Activated T-helper 1 cell treated with anti-CD3 and anti-CD28 coated beads, Interleukin-2, amount 50 U/mL, for 16 hours (primary cell): ENCODE measurements at places on chromosomes 4 and X.

- DNase-seq = no peak
These were observed 263.8 kb downstream of the ARHGAP24 start for GRCh38 chr4:85738721-85739120.

GRCh38 chr4:174154215-174154854 lies 129.1 kb downstream of the FBXO8 start:
- no peak for DNase-seq

DNA sequence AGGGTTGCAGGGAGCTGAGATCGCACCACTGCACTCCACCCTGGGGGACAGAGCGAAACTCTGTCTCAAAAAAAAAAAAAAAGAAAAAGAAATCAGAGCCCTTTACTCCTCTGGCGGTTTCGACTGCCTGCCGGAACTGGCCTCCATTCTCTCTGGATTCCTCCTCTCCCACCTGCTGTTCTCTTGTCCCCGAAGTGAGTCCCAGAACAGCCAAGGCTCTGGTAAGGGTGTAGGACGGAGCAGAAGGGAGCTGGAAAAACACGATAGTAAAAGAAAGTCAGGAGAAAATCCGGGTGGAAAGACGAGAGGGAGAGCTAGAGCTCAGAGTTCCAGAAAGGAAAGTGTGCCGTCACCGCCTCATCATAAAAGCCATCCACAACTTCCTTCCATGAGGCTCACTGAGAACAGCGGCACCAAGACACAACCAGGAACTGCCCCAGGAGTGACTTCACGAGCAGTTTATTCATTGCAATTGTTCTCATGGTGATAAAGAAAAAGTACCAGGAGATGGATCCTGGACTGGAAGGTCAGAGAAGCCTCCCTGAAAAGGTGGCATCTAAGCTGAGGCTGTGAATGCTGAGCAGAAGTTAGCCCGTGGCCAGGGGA lies 12.3 kb downstream of the TLR3 start:
- DNase-seq = no peak

DNA sequence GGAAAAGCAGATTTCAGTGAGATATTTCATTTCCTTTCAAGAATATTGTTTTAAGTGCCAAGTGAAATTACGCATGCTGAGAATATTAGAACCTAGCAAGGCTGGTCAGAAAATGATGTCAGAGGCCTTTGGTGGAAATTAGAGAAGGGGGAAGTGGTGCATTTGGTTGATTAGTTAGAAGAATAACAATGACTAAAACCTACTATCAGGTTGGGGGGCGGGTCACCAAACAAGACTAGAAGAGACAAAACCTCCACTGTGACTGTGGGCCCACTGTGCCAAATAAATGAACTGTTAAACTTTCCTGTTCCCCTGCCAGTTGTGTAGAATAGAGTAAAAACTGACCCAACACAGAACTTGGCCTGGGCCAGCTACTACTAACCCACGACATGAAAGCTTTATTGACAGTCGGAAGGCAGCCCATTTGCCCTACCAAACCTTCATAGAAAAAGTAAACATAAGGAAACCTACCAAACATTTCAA lies 2.9 kb downstream of the RAPGEF2 start:
- DNase-seq = no peak

GRCh38 chr4:185122681-185123345 lies 20.3 kb upstream of the SLC25A4 start:
- DNase-seq = no peak

DNA sequence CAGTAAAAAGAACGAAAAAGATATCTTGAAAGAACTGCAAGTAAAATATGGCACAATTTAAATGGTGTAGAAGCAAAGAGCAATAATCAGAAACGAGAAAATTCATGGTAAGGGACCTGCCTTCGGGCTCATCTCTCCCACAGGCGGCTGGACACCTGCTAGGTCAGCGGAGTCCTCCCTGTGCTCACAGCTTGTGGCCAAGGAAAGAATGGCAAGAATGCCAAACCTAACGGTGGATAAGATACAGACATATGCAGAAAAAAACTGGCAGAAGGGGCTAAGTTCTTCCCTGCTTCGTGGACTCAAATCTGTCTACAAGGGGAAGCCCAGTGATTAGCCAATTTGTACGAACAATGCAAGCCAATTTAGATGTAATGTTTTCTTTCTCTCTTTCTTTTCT lies 152.1 kb upstream of the VCX start:
- no peak for DNase-seq

DNA sequence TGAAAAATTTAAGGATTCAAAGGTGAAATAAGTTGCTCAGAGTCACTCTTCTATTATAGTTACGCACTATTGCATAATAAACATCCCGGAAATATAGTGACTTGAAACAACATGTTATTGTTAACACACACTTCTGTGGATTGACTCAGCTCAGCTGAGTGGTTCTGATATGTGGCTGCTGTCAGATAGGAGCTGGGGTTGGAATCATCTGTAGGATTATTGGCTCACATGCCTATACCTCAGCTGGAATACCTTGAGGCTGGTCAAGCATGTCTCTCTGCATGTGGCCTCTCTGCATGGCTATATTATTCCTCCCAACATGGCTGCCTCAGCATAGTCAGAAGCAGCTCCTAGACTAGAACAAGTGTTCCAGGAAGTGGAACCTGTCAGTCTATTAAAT lies 486.7 kb upstream of the MAGEB2 start:
- DNase-seq = no peak

DNA sequence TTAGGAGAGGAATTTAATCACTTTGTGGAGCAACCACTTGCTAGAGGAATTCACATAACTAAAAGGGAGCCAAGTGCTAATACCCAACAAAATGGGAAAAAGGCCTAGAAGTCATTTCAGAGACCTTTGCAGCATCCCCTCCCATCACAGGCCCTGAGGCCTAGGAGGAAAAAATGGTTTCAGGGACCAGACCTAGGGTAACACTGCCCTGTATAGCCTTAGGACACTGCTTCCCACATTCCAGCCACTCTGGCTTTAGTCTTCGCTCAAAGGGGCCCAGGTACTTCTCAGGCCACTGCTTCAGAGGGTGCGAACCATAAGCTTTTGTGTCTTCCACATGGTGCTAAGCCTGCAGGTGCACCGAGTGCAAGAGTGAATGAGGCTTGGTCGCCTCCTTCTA lies 19.1 kb downstream of the SPANXN2 start:
- DNase-seq = no peak

GRCh38 chr4:23741681-23742191 lies 148.1 kb downstream of the PPARGC1A start:
- no peak for DNase-seq

DNA sequence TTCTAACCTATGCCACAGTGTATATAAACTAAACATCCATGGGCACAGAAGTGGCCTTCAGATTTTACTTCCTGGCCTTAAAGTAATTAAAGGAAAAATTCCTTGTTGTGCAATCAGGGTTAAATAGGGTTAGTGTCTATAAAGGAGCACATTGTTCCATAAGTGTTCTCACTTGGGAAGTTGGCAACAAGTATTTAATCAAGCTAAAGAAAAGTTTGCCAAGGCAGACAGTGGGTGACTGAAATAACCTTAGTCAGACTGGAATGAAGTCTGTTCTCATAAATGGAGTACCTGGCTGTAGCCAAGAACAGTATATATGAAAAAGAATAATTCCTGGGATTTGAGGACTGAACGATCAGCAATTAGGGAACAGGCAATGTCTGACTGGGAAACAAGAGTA lies 213.6 kb downstream of the HTR2C start:
- no peak for DNase-seq

DNA sequence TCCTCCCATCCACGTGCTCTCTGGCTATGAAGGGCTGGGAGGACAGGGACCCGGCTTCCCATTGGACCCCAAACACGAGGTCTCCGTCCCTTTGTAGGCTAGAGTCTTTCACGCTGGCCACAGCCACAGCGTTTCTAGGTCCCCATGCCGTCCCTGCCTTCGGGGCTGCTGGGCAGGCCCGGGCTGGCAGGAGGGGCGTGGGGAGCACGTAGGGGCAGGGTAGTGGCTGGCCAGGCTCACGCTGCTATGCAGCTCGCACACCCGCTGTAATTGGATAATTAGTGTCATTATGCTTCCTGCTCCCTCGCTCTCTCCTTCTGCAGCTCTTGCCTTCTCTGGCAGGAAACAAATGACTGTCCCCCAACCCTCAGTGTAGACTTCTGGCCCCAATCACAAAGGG lies 9.8 kb downstream of the ATP2B3 start:
- no peak for DNase-seq

GRCh38 chr4:23969635-23970145 lies 79.8 kb upstream of the PPARGC1A start:
- no peak for DNase-seq

GRCh38 chrX:10636337-10636736 lies 16.0 kb upstream of the MID1 start:
- DNase-seq = no peak

DNA sequence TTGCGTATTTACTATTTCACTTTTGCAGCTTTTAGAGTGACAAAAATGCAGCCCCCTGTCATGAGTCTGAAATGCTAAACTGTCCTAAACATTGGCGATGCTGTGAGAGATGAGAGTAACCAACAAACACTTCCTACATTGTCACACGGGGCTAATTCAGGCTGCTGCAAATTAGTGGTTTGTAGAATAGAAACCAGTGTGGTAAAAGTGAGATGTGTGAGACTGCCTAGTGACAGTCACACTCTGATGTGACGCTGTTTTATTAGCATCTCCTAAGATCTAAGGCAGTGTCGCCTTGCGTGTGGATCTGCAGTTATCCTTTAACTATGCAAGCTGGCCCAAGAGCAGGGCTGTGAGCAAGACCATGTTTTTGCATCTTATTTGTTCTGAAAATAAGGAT lies 800.2 kb upstream of the TENM3 start:
- no peak for DNase-seq

GRCh38 chr4:41758884-41759283 lies 10.4 kb upstream of the PHOX2B start:
- no peak for DNase-seq

DNA sequence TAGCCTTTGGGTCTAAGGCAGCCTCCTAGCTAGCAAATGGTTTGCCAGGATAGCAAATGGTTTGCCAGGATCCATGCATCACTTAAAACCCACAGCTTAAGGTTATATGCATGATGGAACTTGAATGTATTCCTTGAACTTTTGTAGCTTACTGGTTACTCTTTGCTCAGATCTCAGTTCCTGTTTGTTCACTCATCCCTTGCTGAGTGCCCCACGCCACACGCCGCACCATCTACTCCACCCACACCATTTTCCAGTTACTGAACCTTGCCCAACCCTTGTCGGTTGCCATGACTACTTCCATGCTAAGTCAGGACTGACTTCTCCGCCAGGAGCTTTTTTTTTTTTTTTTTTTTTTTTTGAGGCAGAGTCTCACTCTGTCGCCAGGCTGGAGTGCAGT lies 29.5 kb upstream of the XIAP start:
- no peak for DNase-seq

GRCh38 chr4:113969709-113970334 lies 9.6 kb downstream of the ARSJ start:
- no peak for DNase-seq

- DNase-seq = no peak
These were observed 1054.9 kb upstream of the DIAPH2 start for GRCh38 chrX:95629737-95630136.

DNA sequence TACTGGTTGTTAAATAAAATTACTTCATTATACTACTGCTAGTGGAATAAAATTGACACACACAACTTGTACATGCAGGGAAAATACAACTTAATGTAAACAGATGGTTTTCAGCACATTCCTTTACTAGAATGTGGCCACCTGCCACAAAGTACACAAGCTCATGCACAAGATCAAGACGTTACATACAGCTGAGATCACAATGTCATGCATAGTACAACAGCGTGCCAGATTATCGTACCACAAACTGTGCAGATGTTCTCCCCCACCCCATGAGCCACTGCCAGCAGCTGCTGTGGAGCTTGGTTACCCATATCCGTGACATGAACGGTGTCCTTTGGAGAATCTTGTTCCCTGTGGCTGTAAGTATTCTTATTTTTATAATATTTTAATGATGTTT lies 27.7 kb downstream of the FBXO8 start:
- no peak for DNase-seq

DNA sequence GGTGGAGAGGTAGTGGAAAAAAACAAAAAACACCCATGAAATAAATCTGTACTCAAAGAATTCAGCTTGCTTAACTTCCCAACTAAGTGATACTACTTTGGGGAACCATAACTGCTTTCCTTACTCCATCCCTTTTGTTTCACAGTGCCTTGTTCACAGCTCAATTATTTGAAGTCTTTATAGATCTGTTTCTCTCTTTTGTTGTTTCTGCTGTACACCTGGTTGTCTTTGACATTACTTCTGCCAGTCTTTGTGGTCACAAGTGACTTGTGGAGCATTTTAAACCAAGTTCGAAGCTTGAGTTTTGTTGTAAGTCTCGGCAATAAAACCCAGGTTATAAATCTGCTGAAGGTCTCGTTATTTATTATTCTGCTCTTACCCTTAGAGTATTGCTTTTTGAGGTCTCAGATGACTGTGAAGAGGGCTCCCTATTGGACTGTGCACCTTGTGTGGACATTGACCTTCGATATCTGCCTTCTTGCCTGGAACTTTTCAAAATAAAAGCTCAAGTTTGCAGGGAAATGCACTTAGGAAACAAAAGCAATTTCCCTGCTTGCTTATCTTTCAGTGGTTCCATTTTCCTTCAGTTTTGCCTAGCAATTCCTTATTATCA lies 59.8 kb downstream of the ANK2 start:
- no peak for DNase-seq

DNA sequence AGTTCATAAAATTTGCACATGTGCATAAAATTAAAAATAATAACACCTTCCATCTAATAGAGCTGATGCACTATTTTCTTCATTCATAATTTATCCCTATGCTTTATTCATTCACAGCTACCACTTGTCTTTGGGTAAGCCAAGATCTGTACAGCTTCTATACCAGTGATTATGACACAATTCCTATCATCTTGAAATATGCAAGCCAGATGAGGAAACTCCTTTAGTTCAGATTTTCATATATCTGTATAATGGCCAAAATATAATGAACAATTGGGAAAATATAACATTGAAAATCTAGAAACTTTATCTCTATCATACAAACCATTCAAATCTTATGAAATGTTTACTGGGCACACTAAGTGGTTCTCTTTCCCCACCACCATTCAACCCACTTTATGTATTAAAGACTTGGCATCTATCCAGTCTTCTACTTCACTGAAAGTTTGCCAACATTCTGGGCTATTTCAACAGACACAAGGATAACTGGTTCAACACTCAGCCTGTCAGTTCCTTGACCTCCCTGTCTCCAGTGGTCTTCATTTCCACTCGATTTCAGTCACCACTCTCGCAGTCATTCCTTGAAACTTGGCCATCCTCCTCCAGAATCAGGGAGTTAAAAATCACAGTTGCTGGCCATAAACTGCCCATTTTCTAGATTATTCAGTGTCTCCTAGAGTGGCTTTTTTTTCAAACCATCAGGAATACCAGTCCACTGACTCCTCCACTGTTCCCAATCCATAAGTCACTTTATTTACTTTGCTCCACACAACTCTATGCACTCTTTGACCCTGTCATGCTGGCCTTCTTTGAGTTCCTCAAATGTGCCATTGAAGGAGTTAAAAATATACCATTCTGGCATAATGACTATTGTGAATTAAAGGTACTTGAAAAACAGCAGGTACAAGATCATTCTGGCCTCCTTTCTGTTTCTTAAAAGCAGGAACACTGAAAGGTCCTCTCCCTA lies 85.5 kb downstream of the CAMK2D start:
- no peak for DNase-seq
